ENCODE measurements at places on chromosomes 7 and 10.

DNA sequence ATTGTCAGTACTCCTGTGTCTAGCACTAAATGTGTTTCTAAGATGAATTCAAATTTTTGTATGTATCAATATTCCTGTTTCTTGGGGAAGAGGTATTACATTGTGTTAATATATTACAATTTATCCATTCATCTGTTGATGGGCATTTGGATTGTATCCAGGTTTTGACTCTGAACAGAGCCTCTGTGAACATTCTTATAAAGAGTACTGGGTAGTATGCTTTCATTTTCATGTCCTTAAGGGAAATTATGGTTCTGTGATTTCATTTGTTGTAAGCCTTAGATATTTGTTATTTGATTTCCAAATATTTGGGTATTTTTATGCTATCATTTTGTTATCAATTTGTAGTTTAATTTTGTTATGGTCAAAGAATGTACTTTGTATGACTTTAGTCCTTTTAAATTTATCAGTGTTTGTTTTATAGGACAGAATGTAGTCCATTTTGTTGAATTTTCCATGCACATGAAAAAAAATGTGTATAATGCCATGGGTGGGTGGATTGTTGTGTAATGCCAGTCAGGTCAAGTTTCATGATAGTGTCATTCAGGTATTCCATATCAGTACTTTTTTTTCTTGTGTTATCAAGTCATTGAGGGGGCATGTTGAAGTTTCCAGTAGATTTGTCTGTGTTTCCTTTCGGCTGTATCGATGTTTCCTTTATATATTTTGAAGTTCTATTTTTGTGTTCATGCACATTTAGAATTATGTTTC is 38.4 kb downstream of the STAM start:
- no peak for DNase-seq

DNA sequence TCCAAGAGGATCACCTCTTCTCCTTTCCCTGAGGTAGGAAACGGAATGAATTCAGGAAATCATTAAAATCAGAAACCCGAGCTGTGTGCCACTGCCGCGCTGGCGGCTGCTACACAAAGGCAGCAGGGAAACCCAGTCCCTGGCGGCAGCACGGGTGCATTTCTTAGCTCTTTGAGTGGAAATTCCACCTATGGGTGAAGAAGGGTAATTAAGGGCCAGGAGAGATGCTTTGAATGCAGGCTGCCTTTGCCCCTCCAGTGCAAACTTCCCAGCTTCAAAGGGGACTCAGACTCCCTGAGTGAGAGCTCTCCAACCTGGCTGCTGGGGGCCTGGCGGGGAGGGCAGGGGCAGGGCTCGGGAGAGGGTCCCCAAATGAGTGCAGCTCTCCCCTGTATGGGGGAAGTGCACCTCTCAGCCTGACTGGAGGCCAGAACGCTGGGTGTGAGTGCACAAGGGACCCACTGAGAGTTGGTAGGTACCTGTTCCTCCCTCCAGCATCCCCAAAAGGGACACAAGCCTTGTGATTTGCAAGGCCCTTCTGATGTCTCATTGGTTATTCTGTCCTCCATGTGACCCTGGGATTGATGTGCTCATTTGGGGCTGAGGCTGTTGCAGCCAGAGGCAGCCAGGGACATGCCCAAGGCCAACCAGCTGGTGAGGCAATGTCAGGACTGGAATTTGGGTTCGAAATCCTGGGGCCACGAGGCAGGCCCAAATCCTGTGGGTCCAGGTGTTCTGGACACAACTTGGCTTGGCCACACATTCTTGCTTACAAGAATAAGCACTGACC is 16.3 kb upstream of the ZMIZ1 start:
- peak; percentile 60 for DNase-seq

DNA sequence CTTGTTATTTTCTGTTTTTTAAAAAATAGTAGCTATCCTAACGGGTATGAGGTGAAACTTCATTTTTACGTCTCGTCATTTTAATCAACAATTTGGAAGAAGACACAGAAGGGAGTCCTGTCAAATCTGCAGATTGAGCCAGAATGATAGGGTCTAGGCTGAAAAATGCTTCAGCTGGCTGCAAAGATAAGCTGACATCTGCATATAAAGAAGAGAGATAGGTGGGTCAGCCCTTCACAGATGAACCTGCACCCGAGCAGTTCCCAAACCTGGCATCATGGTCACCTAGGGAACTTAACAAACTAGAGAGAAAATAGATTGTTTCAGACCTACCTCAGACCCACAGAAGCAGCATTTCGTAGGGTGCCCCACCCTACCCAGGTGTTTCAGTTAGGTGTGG is 35.2 kb upstream of the BMPR1A start:
- DNase-seq, result no peak

DNA sequence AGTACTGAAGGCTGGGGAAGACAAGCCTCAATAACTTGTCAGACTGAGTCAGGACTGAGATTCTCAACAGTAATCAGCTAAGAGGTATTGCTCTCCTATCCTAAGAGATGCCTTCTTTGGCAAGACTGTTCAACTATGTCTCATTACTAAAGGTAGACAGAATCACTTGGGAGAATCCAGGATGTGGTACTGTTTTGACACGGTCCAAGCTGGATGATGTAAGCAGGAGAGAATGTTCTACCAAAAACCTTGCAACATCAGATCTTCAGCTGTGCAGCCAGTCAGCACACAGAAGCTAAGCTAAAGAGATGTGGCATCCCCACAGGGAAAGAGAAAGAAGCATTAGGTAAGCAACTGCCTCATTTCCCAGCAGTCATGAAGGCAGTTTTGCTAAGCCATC is 391.4 kb downstream of the NRG3 start:
- no peak for DNase-seq

DNA sequence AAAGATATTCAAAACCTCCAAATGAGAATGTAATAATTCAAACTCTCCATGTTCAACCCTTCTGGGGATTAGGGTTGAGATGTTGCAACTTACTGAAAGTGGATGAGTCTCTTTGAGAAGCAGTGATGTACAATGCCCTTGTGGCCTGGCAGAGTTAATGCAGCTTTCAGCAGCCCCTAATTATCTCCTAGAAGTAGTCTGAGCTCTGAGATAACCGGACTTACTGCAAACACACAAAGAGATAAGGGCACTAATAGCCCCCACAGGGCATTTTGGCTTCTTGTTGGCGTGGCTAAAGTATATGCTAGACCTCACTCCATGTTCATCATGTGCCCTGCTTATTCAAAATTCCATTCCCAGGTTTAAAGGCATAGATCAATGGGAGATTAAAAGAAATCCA is 404.7 kb downstream of the NEBL start:
- DNase-seq, result no peak

DNA sequence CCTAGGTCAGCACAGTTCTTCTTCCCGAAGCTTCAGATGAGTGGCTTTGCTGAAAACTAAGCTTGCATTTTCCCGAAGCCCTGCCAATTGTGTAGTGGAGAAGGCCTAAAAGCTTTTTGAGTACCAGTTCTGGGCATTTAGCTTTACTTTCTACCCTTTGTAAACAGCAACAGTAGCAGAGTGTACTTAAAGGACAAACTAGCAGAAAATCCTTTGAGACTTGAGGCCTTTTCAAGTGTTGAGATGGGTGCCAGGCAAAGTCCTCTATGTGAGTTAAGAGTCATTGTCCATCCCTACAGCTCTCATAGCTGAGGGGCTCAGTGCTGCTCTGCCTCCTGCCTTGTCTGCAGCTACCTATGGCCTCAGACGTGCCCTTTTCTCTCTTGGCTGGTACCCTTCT is 368.2 kb downstream of the CCSER2 start:
- no peak for DNase-seq

DNA sequence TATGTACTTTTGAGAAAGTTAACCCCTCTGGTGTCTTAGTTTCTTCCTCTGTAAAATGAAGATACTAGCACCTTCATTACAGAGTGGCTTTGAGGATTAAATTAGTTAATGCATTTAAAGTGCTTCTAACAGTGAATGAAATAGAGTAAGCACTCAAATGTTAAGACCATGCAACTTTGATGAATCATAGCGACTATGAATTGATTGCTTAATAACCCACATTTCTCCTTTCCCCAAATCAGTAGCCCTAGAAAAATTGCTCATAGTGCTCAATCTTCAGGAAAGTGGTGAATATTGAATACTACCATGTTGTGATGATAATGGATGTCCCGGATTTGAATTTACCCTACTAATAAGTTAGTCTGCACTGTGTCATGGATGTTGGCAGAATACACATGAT is 48.1 kb downstream of the CD36 start:
- no peak for DNase-seq

GRCh38 chr10:132252412-132252811 is 55.3 kb downstream of the STK32C start:
- no peak for DNase-seq

GRCh38 chr10:31669357-31669756 is 259.3 kb downstream of the ARHGAP12 start:
- DNase-seq, result peak; percentile 50

GRCh38 chr10:106078895-106079576 is 1085.5 kb downstream of the SORCS1 start:
- DNase-seq, result no peak

GRCh38 chr10:99685597-99685967 is 26.3 kb downstream of the ENTPD7 start:
- no peak for DNase-seq

DNA sequence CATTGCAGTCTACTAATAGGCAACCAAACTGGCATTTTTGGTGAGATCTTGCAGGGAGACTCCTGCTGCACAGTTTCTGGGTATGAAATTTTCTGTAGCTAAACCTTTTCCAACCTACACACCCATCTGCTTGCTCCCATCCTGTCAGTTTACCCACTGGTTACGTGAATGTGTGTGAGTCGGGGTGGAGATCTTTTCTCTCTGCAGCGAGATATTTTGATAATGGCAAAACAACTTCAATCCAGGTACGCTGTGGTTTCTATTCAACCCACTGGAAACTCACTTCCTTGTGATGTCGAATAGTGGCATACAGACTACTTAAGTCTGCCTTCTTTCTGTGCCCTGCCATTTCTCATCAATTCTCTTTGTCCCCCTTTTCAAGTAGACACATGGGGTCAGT is 4.5 kb downstream of the PLEKHA1 start:
- DNase-seq, result no peak

DNA sequence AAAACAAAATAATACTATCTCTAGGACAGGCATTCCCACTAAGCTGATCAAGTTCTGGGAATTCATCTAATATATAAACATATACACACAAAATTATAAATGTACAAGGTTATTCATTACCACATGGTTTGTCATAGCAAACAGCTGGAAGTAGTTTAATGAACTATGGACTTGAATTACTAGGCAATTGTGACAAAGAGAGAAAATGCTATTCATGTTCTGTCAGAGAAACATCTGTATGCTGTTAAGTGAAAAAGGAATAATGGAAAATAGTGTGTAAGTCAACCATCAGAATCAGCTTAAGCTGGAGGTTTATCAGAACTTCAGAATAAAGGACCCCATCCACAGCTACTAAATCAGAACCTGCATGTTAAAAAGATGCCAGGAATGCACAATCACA is 2.8 kb downstream of the ZNF248 start:
- DNase-seq, result no peak

- no peak for DNase-seq
Observed at GRCh38 chr7:25989140-25989705, 162.8 kb upstream of the NFE2L3 start.

- DNase-seq, result no peak
Observed at GRCh38 chr10:95327367-95327766, 36.6 kb upstream of the PDLIM1 start.

- DNase-seq, result no peak
Observed at GRCh38 chr10:97124211-97124610, 61.5 kb downstream of the SLIT1 start.

- peak; percentile 49 for DNase-seq
Observed at GRCh38 chr7:71507680-71508602, 376.0 kb downstream of the GALNT17 start.

DNA sequence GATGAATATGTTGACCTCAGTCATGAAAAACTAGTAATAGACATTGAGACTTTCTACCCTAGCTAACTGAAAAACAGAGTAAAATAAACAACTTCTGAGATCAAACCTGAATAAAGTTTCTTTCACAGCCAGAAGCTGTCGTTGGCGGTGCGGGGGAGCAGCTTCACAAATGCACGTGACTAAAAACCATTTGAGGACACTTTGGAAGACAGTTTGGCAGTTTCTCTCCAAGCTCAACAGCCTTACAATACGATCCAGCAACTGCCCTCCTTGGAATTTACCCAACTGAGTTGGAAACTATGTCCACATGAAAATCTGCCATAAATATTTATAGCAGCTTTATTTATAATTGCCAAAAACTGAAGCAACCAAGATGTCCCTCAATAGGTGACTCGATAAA is 63.1 kb downstream of the CYTH3 start:
- no peak for DNase-seq

GRCh38 chr7:52639126-52639525 is 396.3 kb upstream of the POM121L12 start:
- DNase-seq, result no peak

Data from head of caudate nucleus (tissue), 42 donors.